D341Med (cell line): ENCODE measurements at places on chromosomes 4 and X.

- no peak for DNase-seq
These were observed 85.9 kb downstream of the UNC5C start for GRCh38 chr4:95462921-95463320.

DNA sequence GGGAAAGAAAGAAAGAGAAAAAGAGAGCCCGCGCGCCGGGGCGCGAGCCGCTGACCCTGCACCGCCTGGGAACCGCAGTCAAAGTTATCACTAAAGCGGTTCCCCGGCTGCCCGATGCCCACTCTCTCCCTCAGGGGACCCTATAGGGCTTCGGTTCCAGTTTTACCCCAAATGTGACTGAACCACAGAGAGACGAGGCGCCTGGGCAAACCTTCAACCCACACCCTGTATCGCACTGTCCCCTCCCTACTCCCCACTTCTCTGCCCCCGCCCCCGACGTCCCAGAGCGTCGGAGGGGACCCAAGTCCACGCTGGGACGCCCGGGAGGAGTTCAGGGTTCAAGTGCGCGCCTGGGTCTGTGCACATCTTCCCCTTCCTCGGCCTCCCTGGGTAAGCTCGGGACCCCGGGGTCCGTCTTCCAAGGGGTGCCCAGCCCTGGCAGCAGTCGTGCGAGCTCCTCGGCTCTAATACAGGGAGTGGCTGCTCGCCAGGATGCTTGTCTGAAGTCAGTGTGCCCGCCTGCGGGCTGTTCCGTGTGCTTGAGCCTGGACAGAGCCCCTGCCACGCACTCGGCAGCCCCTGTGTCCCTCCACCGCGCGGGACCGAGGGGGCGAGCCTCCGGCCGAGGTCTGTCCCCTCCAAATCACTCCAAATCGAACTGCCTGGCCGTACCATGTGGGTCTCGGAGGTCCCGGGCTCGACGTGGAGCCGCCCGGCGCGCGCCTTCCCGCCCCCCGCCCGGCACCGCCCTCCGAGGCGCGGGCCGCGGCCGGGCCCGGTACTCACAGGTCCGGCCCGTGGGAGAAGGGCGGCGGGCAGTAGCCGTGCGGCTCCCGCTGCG lies 960 bp downstream of the TRPC3 start:
- peak; percentile 69 for DNase-seq

DNA sequence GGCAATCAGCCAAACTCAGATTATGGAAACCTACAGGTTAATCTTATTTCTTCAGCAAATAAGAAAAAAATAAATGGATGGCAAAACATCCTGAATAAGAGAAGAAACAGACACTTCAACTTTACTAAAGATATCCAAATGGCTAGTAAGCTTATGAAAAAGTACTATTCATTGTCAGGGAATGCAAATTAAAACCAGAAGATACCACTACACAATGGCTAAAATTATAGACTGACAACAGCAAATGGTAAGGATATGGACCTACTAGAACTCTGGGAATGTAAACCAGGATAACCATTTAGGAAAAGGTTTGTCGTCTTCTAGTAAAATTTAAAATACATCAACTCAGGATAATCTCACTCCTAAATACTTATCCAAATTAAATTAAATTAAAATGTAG lies 24.3 kb downstream of the GRSF1 start:
- DNase-seq: no peak

DNA sequence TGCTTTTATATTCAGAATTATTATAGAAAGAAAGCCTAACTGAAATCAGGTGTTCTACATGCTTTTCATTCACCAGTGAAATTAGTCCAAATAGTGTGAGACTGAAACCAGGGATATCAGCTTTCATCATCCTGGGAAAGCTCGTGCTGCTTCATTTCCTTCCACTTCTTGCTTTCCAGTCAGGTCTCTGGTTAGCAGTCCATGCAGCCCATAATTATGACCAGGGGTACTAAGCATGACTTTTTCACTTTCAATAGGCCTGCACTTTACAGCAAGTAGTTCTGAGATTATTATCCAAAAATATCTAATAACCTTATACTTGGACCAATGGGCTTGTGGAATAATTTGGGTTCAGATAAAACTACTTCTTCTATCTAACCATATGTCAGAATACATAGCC lies 673.2 kb upstream of the MAGEB2 start:
- no peak for DNase-seq

- DNase-seq: no peak
These were observed 5.6 kb downstream of the PCDH10 start for GRCh38 chr4:133154725-133155124.

DNA sequence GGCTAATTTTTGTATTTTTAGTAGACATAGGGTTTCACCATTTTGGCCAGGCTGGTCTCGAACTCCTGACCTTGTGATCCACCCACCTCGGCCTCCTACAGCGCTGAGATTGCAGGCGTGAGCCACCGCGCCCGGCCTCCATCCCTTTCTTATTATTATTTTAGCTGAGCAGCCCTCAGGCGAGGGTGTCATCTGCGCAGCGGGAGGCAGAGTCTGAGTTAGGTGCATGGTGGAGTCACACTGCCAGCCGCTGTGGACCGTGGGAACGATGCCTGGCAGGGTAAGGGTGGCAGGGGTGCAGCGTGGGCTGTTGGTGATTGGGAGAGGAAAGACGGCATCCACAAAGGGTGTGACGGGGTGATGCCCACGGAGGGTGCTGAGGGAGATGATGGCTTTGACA lies 491.8 kb upstream of the FAT1 start:
- DNase-seq: no peak

DNA sequence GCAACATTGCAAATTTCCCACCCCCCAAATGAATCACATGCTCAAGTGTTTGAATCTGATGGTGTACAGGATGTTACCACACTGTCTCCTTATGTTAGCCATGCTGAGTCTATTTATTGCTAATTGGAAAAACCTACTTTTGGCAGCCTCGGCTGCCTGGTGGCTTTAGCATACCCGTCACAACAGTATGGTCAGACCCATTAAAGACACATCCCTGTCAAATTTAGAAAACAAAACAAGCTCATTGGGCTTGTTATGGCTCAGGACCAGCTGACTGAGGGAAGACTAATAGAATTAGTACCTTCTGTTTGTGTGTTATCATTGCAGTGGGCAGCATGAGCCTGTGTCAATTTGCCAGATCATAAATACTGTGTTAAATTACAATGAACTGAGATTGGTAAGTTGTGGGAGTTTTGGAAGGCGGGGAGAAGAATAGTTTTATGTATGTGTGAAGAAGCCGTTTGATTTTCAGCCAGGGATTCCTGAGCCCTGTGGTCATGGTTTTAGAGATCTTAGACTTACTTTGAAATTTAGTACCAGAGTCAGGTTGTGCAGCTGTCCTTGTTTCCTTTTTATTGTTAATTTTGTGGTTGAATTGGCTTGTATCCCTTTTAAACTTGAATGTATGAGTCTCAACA lies 66.8 kb downstream of the POLA1 start:
- DNase-seq: no peak

GRCh38 chrX:24594501-24594900 lies 52.6 kb downstream of the PCYT1B start:
- DNase-seq: no peak

- DNase-seq: no peak
These were observed 201.2 kb downstream of the CHIC2 start for GRCh38 chr4:53863158-53863557.

- DNase-seq: no peak
These were observed 133.4 kb upstream of the GATB start for GRCh38 chr4:151894246-151894645.

DNA sequence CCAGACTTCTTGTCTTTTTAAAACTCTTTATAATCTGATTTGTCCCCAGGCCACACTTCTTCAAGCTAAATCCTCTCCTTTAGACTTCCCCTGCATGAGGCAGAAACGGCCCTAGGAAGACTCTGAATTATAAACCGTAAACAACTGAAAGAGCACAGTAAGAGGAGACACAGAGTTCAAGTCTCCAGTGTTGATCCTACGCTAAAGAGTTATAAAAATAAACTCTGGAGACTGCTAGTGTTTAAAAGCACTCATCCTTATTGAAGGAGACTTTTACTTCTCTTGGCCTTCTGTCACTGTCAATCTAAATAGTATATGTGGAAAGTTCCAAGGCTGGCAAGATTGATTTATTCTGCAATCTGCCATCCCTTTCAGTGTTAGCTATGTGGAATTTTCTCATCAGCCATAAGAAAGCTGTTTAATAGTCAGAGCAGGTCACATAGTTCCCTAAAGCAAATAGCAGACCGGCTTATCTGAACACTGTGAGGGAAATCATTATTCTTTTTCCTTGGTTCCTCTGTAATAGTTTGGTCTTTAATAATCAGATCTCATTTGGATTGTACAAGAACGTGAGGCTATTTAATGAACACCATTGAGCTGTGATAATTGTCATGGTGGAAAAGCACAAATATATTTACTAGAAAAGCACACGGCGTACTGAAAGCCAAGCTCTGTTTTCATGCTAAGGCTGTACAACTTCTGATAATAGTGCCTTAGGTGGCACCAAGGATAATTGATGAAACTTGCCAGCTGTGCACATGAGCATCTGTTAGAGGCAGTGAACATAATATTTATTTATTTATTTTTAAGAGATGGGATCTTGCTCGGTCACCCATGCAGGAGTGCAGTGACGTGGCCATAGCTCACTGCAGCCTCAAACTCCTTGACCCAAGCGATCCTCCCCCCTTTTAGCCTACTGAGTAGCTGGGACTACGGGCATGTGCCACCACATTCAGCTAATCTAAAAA lies 157.7 kb downstream of the CEP135 start:
- DNase-seq: no peak

DNA sequence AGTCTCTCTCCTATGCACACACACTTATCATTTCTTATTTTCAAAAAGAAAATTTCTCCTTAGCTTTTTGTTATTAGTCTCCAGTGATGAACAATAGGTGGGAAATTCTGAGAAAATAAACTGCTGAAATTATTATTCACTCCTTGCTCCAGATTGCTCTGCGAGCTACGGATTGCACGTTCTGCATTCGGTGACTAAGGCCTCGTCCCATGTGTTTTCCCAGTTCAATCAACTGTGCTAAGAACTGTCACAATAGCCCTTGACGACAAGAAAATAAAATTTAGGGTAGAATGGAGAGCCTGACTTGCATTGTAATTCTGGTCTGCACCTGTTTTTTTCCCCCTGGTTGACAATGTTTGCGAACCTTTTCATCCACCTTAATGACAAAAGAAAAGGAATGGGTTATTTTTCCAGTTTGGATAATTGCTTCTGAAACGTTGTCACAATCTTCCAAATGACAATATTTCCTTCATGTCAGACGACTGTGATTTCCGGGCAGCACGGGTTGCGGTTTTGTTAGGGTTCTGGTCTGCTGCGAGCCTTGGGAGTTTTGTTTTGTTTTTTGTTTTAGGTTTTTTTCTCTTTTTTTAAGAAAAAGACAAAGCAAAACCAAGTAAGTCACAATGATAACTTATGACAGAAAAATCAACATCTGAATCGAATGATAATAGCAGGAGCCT lies 124.5 kb upstream of the NOCT start:
- no peak for DNase-seq

GRCh38 chr4:70705183-70706043 lies 16.4 kb upstream of the RUFY3 start:
- peak; percentile 86 for DNase-seq

GRCh38 chr4:47926667-47927258 lies 12.4 kb upstream of the NFXL1 start:
- peak; percentile 77 for DNase-seq

DNA sequence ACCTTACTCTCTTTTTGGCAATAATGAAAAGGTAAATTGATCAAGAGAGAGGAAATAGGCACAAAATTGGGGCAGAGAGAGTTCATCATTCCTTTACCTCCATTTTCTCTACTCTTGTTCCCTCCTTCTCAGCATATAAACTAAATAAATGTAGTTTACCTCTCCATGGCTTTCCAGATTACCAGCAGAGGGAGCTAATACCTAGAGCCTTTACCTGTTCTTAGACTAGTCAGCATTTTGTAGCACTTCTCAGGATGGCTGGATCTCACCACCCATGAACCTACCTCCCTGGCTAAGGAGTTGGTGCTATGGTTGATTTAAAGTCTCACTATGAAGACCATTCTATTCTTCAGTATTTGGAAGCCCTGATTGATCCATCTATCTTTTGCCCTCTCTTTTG lies 15.7 kb downstream of the OFD1 start:
- DNase-seq: peak; percentile 39

DNA sequence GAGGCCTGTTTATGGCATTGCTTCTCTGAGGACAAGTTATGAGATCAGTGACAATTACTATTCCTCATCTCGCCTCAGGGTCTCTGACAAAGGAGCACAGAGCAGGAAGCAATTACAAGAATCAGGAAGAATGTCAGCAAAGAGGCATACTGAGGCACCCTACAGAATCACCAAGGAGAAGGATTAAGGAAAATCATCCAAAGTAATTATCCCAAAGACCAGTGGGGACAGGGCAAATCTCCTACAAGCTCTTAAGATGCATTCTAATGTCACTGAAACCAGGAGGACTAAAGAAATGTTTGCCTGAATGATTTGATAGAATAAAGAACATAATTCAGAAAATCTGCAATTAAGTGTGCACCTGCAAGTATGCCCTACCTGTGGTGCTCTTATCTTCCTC lies 206.2 kb downstream of the RCHY1 start:
- DNase-seq: no peak

DNA sequence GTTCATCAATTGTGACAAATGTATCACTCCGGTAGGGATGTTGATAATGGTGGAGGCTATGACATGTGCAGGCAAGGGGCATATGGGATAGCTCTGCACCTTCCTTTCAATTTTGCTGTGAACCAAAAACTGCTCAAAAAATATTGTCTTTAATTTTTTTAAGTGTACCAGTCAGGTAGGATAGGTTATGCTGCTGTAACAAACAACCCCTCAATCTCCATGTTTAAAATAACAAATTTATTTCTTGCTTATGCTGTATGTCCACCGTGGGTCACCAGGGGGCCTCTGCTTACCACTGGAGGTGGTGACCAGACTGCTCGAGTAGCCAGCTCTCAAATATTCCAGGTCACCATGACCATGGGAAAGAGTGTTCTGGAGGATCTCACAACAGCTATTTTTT lies 23.4 kb upstream of the MSX1 start:
- no peak for DNase-seq

DNA sequence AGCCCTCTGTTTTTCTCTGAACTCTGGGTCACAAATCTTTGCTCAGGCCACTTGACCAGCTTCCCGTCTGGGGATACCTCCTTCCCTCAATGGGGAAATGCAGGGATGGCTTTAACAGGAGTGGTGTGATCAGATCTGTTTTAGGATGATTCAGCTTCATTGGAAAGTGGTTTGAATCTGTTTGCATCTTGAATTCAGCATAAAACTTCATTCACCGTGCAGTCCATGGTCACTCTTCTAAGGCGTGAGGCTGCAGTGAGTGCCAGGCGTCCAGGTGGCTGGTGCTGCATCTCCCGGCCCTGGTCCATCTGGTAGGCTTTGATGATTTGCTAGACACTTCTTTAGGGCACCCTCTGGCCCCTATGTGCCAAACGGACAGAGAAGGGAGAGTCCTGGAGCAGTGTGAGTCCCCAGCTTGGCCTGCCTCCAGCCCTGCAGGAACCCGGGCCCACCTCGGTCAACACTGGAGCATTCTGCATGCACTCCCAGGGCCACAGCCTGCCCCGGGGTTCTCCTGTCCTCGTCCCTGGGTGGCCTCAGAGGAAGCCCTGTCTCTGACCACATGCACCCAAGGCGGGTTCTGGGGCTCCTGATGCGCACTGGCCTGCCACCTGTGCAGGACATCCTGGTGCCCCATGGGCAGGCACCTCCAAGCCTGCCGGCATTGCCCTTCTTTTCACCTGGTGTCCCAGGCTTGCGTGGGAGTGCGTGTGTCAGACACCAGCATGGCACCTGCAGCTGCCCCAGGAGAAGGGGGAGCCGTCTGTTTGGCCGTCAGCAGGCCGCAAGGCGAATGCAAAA lies 251.5 kb upstream of the PSAPL1 start:
- DNase-seq: no peak
